T-helper 2 cell treated with Interferon-gamma antibody and Interleukin-4, amounts not matched to agents 5 μg/mL and 100 μg/mL, for 36 hours (primary cell): ENCODE measurements at places on chromosomes 1 and 21.

DNA sequence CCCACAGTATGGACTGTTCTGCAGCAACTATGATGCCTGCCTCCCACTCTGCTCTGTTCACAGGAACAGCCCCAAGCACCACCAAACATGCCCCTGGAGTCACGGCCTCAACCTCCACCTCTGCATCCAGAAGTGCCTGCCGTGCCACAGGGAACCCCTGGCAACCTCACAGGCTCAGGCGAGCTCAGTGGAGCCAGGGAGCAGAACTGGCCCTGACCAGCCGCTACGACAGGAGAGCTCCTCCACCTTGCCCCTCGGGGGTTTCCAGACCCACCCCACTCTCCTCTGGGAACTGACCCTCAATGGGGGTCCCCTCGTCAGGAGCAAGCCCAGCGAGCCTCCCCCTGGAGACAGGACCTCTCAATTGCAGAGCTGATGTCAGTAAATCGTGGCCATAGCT lies 13.0 kb downstream of the MRAP start:
- no peak overlapping the region for H3K27ac ChIP-seq
- no peak overlapping the region for H3K4me3 ChIP-seq
- H3K36me3 ChIP-seq, result peaks cover 12% of the 10 kb centered on the region
- no peak for DNase-seq
- H3K4me1 ChIP-seq, result peaks cover 3% of the 10 kb centered on the region

DNA sequence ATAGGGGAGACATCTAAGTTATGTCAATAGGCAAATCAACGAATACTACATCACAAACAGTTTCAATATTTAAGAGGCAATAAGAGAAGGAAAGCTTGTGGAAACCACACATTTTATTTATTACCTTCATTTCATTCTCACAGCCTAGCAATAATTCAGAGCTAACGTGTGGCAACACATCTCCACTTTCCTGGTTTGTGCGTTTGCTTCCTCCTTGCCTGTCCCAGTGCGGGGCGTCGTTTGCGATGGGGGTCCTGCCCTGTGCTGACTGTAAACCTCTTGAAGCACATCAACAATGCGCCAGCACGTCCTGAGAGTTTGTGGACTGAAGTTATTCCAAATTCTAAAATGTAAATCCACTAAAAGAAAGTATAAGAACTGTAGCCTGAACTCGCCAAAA lies 14.4 kb upstream of the VPS26C start:
- DNase-seq, result no peak
- no peak overlapping the region for H3K27ac ChIP-seq
- H3K4me3 ChIP-seq, result peak overlapping the region; percentile 47
- peaks cover 2% of the 10 kb centered on the region for H3K27me3 ChIP-seq
- no peaks in the 10 kb centered on the region for H3K36me3 ChIP-seq
- H3K4me1 ChIP-seq, result peaks cover 2% of the 10 kb centered on the region

DNA sequence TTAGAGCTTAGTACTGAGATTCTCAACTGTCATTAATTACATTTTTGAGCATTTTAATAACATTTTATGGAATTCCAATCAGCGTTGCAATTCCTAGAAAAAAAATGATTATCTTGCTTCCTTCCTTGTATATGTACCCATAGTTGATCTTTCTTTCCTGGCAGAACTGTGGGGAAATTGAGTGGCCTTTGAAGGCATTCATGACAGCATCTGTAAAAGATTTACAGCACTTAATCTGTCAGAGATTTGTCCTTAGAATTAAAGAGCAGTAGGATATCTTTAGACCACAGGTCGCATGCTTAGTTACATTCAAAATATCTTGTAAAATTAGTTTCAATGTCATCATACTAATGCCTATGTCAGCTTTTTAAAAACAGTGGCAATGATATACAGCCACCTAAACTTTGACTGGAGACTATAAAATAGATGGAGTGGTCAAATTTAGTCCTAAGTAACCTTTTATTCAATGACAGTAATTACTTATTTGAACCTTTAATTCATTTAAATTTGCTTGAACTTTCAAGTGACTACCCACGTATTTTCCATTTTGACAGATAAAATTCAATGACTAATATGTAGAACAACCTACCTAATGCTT lies 692.0 kb downstream of the NCAM2 start:
- no peak overlapping the region for H3K27ac ChIP-seq
- no peak overlapping the region for H3K4me3 ChIP-seq
- no peaks in the 10 kb centered on the region for H3K36me3 ChIP-seq
- H3K27me3 ChIP-seq, result no peaks in the 10 kb centered on the region
- DNase-seq, result no peak

DNA sequence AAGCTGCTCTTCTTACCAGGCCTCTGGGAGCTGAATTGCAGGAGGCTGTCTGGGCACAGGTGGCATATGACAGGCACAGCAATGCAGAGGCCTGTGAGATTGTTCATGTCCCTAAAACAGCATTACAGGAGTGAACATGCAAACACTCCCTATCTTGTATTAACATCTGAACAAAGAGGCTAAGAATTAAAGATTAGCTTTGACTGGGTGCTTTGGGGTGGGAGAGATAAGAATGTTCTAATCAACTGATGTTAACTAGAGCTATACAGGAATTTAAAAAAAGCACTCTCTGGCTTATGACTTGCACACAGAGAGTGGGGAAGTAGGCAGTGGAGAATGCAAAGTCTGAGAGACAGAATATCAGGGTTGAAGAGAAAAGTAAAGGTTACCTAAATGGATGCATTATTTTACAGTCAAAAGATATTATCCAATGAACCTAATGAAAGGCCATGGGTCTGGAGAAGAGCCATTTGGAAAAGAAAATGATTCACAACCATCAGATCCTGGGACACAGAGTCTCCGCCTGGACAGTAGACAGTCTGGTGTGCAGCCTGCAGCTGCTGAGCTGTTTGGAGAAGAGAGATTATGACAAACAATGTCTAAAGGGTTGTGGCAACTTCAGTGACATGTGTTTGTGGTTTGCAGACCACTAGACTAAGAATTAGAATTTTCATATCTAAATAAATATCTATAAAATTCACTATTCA lies 20.2 kb downstream of the DPT start:
- H3K27ac ChIP-seq, result no peak overlapping the region
- H3K36me3 ChIP-seq, result no peaks in the 10 kb centered on the region
- H3K4me1 ChIP-seq, result no peaks in the 10 kb centered on the region

GRCh38 chr1:86965012-86965826 lies 50.8 kb downstream of the HS2ST1 start:
- no peaks in the 10 kb centered on the region for H3K27me3 ChIP-seq
- no peak overlapping the region for H3K4me3 ChIP-seq
- H3K27ac ChIP-seq, result no peak overlapping the region
- no peaks in the 10 kb centered on the region for H3K36me3 ChIP-seq
- H3K4me1 ChIP-seq, result peaks cover 6% of the 10 kb centered on the region

DNA sequence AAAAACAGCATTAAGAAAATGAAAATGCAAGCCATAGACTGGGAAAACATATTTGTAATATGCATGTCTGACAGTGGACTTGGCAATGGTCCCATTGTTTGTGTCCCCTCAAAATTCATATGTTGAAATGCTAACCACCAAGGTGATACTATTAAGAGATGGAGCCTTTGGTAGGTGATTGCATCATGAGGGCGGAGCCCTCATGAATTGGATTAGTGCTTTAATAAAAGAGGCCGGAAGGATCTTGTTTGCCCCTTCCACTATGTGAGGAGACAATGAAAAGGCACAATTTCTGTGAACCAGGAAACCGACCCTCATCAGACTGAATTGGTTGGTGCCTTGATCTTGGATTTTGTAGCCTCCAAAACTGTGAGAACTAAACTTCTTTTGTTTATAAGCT lies 232.3 kb downstream of the GPR52 start:
- no peak for DNase-seq
- no peaks in the 10 kb centered on the region for H3K4me1 ChIP-seq
- H3K36me3 ChIP-seq, result no peaks in the 10 kb centered on the region
- H3K27ac ChIP-seq, result no peak overlapping the region
- H3K27me3 ChIP-seq, result no peaks in the 10 kb centered on the region

- H3K4me1 ChIP-seq, result no peaks in the 10 kb centered on the region
- H3K36me3 ChIP-seq, result no peaks in the 10 kb centered on the region
- H3K4me3 ChIP-seq, result no peak overlapping the region
Measured at GRCh38 chr1:208724079-208724478, 479.9 kb upstream of the PLXNA2 start.

GRCh38 chr1:214637722-214638458 lies 34.9 kb downstream of the CENPF start:
- peak overlapping the region; percentile 9 for H3K4me3 ChIP-seq
- peak overlapping the region; percentile 15 for H3K27ac ChIP-seq
- no peak for DNase-seq
- H3K27me3 ChIP-seq, result no peaks in the 10 kb centered on the region

DNA sequence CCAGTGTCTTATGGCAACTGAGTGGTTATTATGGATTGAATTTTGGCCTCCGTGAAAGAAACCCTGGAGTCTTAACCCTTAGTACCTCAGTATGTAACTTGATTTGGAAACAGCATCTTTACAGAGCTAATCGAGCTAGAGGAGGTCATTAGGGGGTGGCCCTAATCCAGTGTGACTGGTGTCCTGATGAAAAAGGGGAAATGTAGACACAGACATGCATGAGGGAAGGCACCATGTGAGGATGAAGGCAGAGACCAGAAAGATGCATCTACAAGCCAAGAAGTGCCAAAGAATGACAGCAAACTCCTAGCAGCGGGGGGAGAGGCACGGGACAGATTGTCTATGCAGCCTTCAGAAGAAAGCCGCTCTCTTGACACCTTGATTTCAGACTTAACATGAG lies 14.7 kb downstream of the DOP1B start:
- H3K4me1 ChIP-seq, result peaks cover 10% of the 10 kb centered on the region
- peak overlapping the region; percentile 56 for H3K27ac ChIP-seq
- DNase-seq, result no peak
- H3K36me3 ChIP-seq, result peaks cover 22% of the 10 kb centered on the region

DNA sequence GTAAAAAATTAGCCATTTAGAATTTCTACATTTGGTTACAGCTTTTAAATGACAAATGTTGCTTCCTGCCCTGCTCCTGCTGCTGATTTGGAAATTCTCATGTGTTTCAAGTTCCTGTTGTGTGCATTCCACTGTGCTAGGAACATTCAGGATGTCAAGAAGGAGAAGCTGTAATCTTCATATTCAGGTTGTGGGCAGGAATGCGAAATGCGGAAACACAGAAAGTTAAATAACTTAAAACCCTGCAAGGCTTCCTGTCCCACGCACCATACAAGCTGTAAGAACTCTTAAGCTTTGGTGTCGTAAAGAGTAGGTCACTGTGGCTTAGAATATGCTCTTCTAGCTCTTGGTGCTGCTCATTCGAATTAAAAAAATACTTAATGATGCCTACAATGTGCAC lies 52.6 kb downstream of the S100B start:
- H3K36me3 ChIP-seq, result peaks cover 45% of the 10 kb centered on the region
- peak overlapping the region; percentile 50 for H3K4me3 ChIP-seq
- DNase-seq, result no peak
- peaks cover 23% of the 10 kb centered on the region for H3K4me1 ChIP-seq
- no peaks in the 10 kb centered on the region for H3K27me3 ChIP-seq
- H3K27ac ChIP-seq, result peak overlapping the region; percentile 74

DNA sequence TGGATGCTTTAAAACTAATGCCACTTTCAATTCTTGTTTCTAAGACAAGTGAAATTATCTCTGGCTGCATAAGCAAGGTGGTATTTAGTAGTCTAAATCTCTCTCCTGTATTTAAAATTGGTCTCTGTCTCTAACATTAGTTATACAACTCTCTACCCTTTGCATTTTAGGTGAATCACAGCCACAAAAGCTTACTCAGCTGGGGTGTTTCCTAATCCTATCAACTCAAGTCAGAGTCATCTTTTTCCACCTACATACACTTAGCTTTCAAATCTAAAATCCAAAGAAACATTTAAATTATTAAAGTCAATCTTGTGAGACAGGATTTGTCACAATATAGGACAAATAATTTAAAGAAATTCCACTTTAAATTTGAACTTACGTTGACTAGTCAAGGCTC lies 255.1 kb upstream of the CXADR start:
- no peaks in the 10 kb centered on the region for H3K27me3 ChIP-seq
- H3K4me3 ChIP-seq, result no peak overlapping the region
- no peaks in the 10 kb centered on the region for H3K4me1 ChIP-seq

DNA sequence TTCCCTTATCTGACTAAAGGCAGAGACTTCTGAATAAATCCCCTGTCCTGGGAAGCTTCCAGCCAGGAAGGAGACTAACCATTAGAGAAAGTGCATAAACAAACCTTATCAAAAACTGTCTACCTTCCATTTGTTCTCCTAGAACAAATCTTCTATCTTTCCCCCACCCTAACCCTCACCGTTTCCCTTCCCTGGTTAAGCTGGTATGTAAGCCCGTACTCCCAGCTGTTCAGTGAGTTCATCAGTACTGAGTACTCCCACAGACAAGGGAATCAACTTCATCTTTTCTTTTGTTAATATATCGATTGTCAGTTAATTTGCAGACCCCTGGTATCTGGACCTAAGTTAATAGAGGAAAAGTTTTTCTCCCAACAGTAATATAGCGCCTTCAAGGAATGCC lies 20.1 kb upstream of the COG2 start:
- no peak overlapping the region for H3K4me3 ChIP-seq
- DNase-seq, result no peak
- no peaks in the 10 kb centered on the region for H3K4me1 ChIP-seq
- H3K36me3 ChIP-seq, result no peaks in the 10 kb centered on the region

DNA sequence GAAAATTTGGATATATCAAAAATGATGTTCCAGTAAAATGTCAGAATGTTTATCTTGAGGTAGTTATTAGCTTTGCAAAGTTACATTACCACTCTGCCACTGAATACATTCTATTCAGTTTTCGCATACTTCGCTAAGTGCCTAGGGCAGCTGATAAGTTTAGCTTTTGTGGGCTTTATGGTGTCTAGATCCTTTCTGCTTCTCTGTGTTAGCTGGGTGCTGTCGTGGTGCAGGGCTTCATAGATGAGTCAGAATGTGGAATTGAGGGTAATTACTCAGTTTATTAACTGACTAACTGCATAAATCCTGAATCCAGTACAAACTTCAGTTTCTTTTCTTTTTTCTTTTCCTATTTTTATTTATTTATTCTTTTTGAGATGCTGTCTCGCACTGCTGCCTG lies 21.5 kb downstream of the NCAM2 start:
- DNase-seq, result no peak
- no peak overlapping the region for H3K4me3 ChIP-seq
- no peaks in the 10 kb centered on the region for H3K36me3 ChIP-seq
- H3K27ac ChIP-seq, result no peak overlapping the region

DNA sequence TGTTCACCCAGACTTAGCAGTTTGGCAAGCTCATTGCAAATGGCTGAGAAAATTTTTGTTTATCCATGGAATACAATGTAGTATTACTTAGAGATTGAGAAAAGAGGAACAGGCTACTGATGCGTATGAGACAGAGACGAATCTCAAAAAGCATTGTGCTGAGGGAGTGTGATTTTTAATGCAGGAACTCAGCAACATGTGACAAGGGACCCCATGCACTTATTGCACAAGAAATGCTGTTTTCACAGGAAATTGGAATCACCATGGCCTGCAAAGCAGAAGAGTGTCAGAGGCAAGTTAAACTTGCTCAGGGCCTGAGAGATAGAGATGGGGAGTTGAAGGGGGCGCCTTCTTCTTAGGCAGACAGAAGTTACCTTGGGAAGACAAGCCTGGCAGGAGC lies 32.6 kb upstream of the TLR5 start:
- peaks cover 8% of the 10 kb centered on the region for H3K27me3 ChIP-seq
- no peak overlapping the region for H3K4me3 ChIP-seq

- no peak overlapping the region for H3K27ac ChIP-seq
- no peaks in the 10 kb centered on the region for H3K4me1 ChIP-seq
- H3K36me3 ChIP-seq, result no peaks in the 10 kb centered on the region
Measured at GRCh38 chr1:111959436-111959835, 30.0 kb downstream of the KCND3 start.

GRCh38 chr1:86846164-86846647 lies 67.7 kb downstream of the SELENOF start:
- H3K27me3 ChIP-seq, result no peaks in the 10 kb centered on the region
- H3K4me1 ChIP-seq, result no peaks in the 10 kb centered on the region
- no peak overlapping the region for H3K27ac ChIP-seq
- no peak overlapping the region for H3K4me3 ChIP-seq
- no peaks in the 10 kb centered on the region for H3K36me3 ChIP-seq

GRCh38 chr1:158007667-158008386 lies 14.4 kb downstream of the KIRREL1 start:
- H3K4me3 ChIP-seq, result no peak overlapping the region
- no peaks in the 10 kb centered on the region for H3K27me3 ChIP-seq
- no peak for DNase-seq
- no peaks in the 10 kb centered on the region for H3K36me3 ChIP-seq
